ENCODE measurements at places on chromosomes 5 and 9. TPM values are rescaled to one million over a fixed set of nuclear protein-coding genes. Genes with fewer than 3 reads are reported as not detected.

Gene FBP2
- not detected for total RNA-seq

Gene SPEF2
- total RNA-seq = 17.0 TPM

Gene HAPLN1
- total RNA-seq = 254 TPM

Gene SUSD3
- 7.2 TPM for total RNA-seq

Gene BTNL8
- not detected for total RNA-seq

Gene LCN6
- not detected for total RNA-seq

Gene ADAMTS13
- total RNA-seq = 1.3 TPM

Gene F2RL2
- not detected for total RNA-seq

Gene SLC4A9
- not detected for total RNA-seq

Gene TTC39B
- 33.8 TPM for total RNA-seq

Gene ABO
- total RNA-seq = not detected

Gene GLRA1
- not detected for total RNA-seq

Gene MARVELD2
- total RNA-seq = 3.8 TPM

Gene IL5
- total RNA-seq = not detected

Gene PCDHGB1
- total RNA-seq = 6.1 TPM

Gene FCN1
- not detected for total RNA-seq

Gene ALDH1B1
- 17.0 TPM for total RNA-seq

Gene WNT8A
- not detected for total RNA-seq

Gene NRARP
- 0.22 TPM for total RNA-seq

Gene MZB1
- not detected for total RNA-seq

Gene C1QTNF2
- total RNA-seq = 1.4 TPM

Gene PCDHGB7
- 25.6 TPM for total RNA-seq

Gene SPAAR
- total RNA-seq = 0.26 TPM

Gene ZDHHC11B
- total RNA-seq = under 0.01 TPM

Gene PTGDS
- total RNA-seq = 0.65 TPM

Gene GGTA1
- total RNA-seq = 0.13 TPM

Gene AFAP1L1
- total RNA-seq = 1.8 TPM

Gene SHC3
- total RNA-seq = 0.26 TPM

Gene IFNK
- total RNA-seq = not detected

Gene ORM2
- total RNA-seq = not detected

Gene LHX2
- 1.2 TPM for total RNA-seq

Gene PGM5
- 0.91 TPM for total RNA-seq

Gene DIAPH1
- 25.5 TPM for total RNA-seq

Gene RIC1
- total RNA-seq = 42.1 TPM

Gene TRPM6
- 0.11 TPM for total RNA-seq

Gene ANKRD34B
- not detected for total RNA-seq

Gene PCDHGA1
- 1.9 TPM for total RNA-seq

Gene MYMK
- total RNA-seq = not detected

Gene SLC22A4
- 9.5 TPM for total RNA-seq

Gene TSLP
- 0.65 TPM for total RNA-seq

Gene GPR151
- total RNA-seq = not detected

Gene GCNT4
- total RNA-seq = 3.6 TPM

Gene PCDHB14
- 3.8 TPM for total RNA-seq

Gene SHOC1
- total RNA-seq = 0.11 TPM

Gene IFNB1
- not detected for total RNA-seq

Gene IFNA2
- not detected for total RNA-seq

Gene PCDHB9
- 0.91 TPM for total RNA-seq

Gene INSL4
- not detected for total RNA-seq

Gene KDM3B
- total RNA-seq = 55.7 TPM

Gene ISL1
- not detected for total RNA-seq

Gene IL13
- total RNA-seq = not detected

Measured in articular chondrocyte of knee joint (primary cell).